Karpas-422 (cell line): ENCODE measurements at places on chromosomes 1 and 21. TPM values are rescaled to one million over a fixed set of nuclear protein-coding genes. Genes with fewer than 3 reads are reported as not detected.

- H3K4me1 ChIP-seq: peaks cover 16% of the 10 kb centered on the region
- peak; percentile 50 for DNase-seq
- H3K4me3 ChIP-seq: peak overlapping the region; percentile 86
- H3K27ac ChIP-seq: no peak overlapping the region
- no peaks in the 10 kb centered on the region for H3K27me3 ChIP-seq
These were observed 65.8 kb upstream of the PRKACB start for GRCh38 chr1:84078108-84078841.

DNA sequence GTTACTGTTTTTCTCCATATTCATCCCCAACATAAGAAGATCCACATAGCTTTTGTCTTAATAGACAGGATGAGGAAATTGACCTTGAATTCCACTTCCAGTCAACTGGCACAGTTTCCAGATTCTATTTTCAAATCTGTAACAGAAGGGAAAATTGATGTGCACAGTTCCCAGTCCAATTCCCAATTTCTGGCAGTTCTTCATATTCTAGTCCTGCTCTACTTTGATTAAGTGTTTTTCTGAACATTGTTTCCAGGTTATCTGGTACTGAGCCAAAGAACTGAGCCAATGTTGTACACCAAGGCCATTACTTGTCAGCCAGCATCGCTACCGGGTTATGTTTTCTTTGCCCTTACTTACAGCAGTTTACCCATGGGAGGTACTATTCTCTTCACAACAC lies 1755.4 kb downstream of the PLA2G4A start:
- no peak overlapping the region for H3K4me3 ChIP-seq
- H3K27me3 ChIP-seq: no peaks in the 10 kb centered on the region
- no peaks in the 10 kb centered on the region for H3K36me3 ChIP-seq
- no peak for DNase-seq

DNA sequence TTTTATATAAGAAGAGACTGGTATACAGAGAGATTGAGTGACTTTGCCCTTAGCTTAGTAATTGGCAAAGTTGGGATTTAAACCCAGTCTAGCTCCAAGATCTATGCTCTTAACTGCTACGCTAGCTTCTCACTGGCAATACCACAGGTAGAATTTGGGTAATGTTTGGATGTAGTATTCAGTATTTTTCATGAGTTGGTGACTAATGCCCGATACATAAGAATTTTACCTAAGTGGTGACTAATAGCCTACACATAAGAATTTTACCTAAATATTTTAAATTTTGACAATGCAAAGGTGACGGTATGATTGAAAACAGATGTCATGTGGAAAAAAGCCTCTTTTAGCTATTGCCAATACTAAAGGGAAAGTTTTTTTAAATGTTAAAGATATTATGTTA lies 24.3 kb downstream of the GPSM2 start:
- no peaks in the 10 kb centered on the region for H3K4me1 ChIP-seq
- no peaks in the 10 kb centered on the region for H3K36me3 ChIP-seq
- H3K4me3 ChIP-seq: no peak overlapping the region
- no peak overlapping the region for H3K27ac ChIP-seq
- no peaks in the 10 kb centered on the region for H3K27me3 ChIP-seq

DNA sequence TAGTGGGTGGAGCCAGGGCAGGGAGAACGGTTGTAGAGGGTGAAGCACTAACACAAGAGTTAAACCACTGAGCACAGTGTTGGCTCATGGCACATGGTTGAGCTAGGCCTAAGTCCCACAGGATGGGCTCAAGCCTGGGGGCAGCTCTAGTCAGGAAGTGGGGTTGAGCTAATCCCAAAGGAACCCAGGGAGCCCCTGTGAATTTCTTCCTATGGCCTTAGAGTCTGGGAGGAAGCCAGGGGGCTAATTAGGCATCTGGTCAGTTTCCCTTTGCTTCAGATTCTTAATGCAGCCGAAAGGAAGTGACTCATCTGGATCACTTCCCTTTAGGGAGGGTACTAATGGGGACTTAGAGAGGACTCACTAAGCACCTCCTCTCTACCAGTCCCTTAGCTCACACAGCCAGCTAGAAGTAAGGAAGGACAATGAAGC lies 10.1 kb downstream of the CFAP45 start:
- H3K27ac ChIP-seq: no peak overlapping the region
- H3K36me3 ChIP-seq: no peaks in the 10 kb centered on the region
- peaks cover 24% of the 10 kb centered on the region for H3K4me1 ChIP-seq
- H3K27me3 ChIP-seq: no peaks in the 10 kb centered on the region
- peak overlapping the region; percentile 5; the same call in 1 of the 2 replicates for H3K4me3 ChIP-seq

Gene WDR3
- 19.8 and 37.3 TPM in 2 replicates for total RNA-seq

- no peak overlapping the region for H3K27ac ChIP-seq
- H3K4me1 ChIP-seq: no peaks in the 10 kb centered on the region
- peak; percentile 71 for DNase-seq
- H3K36me3 ChIP-seq: no peaks in the 10 kb centered on the region
These were observed 11.6 kb downstream of the PEF1 start for GRCh38 chr1:31633117-31633516.

- H3K4me3 ChIP-seq: peak overlapping the region; percentile 87
- peaks cover 28% of the 10 kb centered on the region; the same call in 1 of the 2 replicates for H3K36me3 ChIP-seq
- no peaks in the 10 kb centered on the region for H3K27me3 ChIP-seq
- peaks cover 44% of the 10 kb centered on the region for H3K4me1 ChIP-seq
- peak overlapping the region; percentile 74 for H3K27ac ChIP-seq
These were observed 934 bp downstream of the ASPM start for GRCh38 chr1:197145446-197146024.

- no peak overlapping the region for H3K27ac ChIP-seq
- H3K4me3 ChIP-seq: no peak overlapping the region
- H3K36me3 ChIP-seq: no peaks in the 10 kb centered on the region
- no peaks in the 10 kb centered on the region for H3K27me3 ChIP-seq
- no peak for DNase-seq
These were observed 93.0 kb upstream of the DUSP10 start for GRCh38 chr1:221834698-221835513.

Gene TDRD5
- not detected in 2 replicates for total RNA-seq

DNA sequence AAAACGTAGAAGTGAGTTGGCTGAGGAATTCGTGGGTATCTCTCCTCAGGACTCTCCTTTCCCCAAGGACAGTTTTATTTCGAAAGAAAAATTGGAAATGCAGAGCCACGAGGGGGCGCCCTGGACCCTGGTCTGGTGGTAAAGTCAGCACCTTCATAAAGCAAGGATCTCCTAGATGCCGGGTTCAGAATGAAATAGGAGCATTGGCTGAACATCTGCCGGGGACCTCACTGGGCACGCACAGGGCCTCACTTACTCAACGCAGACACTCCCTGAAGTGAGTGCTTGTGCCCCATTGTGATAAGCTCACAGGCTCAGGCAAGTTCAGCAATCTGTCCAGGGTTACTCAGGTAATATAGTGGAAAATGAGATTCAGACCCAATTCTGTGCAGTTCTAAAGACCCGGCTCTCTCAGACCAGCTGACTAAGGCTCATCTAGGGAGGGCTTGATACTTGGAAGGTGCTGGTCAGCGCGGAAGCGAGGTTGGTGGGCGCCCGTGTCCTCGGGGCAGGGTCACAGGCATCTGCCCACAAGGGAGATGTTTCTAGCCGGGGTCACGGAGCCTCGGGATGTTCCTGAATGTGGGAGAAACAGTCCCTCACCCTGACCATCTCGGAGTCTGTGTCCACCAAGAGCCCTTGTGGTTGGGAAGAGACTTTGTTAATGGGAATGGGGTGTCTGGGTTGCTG lies 55.7 kb upstream of the ETV3 start:
- no peaks in the 10 kb centered on the region for H3K36me3 ChIP-seq
- H3K27ac ChIP-seq: no peak overlapping the region
- H3K4me3 ChIP-seq: no peak overlapping the region
- peak; percentile 85 for DNase-seq
- H3K27me3 ChIP-seq: no peaks in the 10 kb centered on the region

GRCh38 chr1:43671193-43671592 lies 21.2 kb downstream of the KDM4A start:
- H3K27ac ChIP-seq: no peak overlapping the region
- no peaks in the 10 kb centered on the region for H3K27me3 ChIP-seq
- H3K36me3 ChIP-seq: peaks cover 71% of the 10 kb centered on the region

- peaks cover 13% of the 10 kb centered on the region; the same call in 1 of the 2 replicates for H3K36me3 ChIP-seq
- peak; percentile 59 for DNase-seq
- H3K4me3 ChIP-seq: peak overlapping the region; percentile 99
- H3K4me1 ChIP-seq: peaks cover 44% of the 10 kb centered on the region
- H3K27me3 ChIP-seq: no peaks in the 10 kb centered on the region
These were observed 782 bp downstream of the CSDE1 start for GRCh38 chr1:114756949-114757454.

GRCh38 chr1:187237542-187237941 lies 408.8 kb downstream of the PLA2G4A start:
- no peak for DNase-seq
- no peaks in the 10 kb centered on the region for H3K4me1 ChIP-seq
- H3K27ac ChIP-seq: no peak overlapping the region
- no peaks in the 10 kb centered on the region for H3K27me3 ChIP-seq
- no peak overlapping the region for H3K4me3 ChIP-seq
- no peaks in the 10 kb centered on the region for H3K36me3 ChIP-seq

DNA sequence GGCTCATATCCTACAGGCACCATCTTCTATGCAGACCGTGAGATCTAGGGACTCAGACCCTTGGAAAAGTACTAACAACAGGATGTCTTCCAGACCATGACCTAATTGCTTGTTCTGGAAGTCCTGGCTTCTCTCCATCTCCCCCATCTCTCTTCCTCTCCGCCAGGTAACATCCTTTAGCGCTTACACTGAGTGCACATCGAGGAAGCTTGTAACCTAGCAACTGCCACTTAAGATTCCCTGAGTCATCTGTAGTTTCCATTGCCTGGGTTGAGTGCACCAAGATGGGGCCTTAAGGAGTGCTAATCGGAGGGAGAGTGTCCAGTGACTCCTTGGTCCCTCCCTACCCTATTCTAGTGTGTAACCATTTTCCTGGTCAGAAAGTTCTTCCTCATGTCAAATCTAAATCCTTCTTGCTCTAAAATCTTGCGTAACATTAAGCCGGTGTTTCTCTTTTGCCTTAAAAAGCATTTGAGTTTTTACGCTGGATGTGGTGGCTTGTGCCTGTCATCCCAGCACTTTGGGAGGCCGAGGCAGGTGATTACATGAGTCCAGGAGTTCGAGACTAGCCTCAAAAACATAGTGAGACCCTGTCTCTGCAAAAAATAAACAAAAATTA lies 9.7 kb downstream of the KLHDC8A start:
- H3K4me1 ChIP-seq: no peaks in the 10 kb centered on the region; the same call in 1 of the 2 replicates
- no peak overlapping the region for H3K27ac ChIP-seq
- no peaks in the 10 kb centered on the region for H3K27me3 ChIP-seq
- H3K36me3 ChIP-seq: no peaks in the 10 kb centered on the region
- H3K4me3 ChIP-seq: no peak overlapping the region

Gene C1orf198
- total RNA-seq: 3.0 and 3.7 TPM in 2 replicates

- no peak for DNase-seq
- H3K36me3 ChIP-seq: no peaks in the 10 kb centered on the region
- no peaks in the 10 kb centered on the region for H3K27me3 ChIP-seq
- H3K27ac ChIP-seq: no peak overlapping the region
These were observed 12.1 kb downstream of the LRRC8B start for GRCh38 chr1:89536555-89537341.

DNA sequence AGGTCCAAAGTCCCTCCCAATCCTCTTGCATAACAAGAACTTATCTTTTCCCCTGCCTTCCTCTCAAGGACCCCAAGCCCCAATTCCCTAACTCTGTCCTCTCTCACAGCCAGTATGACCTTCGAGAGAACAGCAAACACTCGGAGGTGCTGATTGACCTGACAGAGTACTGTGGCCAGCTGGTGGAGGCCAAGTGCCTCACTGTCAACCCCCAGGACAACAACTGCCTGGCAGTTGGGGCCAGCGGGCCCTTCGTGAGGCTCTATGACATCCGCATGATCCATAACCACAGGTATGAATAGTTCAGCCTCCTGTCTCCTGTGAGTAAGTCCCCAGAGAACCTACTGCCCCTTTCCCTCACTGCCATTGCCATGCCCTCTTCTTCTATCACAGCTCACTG lies 29.9 kb upstream of the TMEM222 start:
- H3K36me3 ChIP-seq: peaks cover 16% of the 10 kb centered on the region
- H3K4me1 ChIP-seq: no peaks in the 10 kb centered on the region
- no peak overlapping the region for H3K27ac ChIP-seq
- DNase-seq: no peak

DNA sequence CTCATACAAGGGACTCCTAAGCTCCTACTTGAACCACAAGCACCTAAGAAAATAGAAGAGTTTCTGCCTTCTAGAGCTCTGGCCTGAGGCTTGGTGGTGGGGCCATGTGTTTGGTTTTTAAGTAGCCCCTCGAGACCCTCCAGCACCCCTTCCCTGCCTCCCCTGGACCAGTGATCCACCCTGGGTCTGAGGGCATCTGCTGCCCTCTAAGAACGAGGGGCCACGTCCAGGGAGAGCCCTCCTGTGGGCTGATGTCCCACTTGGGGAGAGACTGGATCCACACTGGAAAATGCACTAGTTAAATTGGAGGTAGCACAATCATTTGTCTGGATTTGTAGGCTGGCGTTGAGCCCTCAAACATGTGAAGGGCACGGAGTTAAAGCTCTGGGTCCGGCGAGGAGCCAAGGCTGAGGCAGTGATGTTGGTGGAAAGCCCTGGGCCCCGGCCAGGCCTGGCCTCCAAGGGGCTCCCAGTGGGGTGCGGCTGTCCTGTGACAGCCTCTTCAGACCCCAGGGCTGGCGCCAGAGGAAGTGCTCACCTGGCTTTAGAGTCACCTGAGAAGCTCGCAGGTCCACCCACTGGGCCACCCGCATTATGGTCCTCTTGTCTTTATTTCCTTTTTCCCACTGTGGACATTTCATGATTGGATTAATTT lies 65.2 kb downstream of the SLC37A1 start:
- H3K27me3 ChIP-seq: no peaks in the 10 kb centered on the region
- no peaks in the 10 kb centered on the region for H3K4me1 ChIP-seq
- no peak for DNase-seq
- no peak overlapping the region for H3K27ac ChIP-seq

GRCh38 chr1:2233997-2234761 lies 6.1 kb downstream of the SKI start:
- H3K27ac ChIP-seq: no peak overlapping the region
- no peaks in the 10 kb centered on the region for H3K4me1 ChIP-seq
- H3K4me3 ChIP-seq: no peak overlapping the region

- no peak for DNase-seq
- H3K27me3 ChIP-seq: no peaks in the 10 kb centered on the region
- no peak overlapping the region for H3K4me3 ChIP-seq
- H3K27ac ChIP-seq: no peak overlapping the region
- peaks cover 5% of the 10 kb centered on the region; the same call in 1 of the 2 replicates for H3K4me1 ChIP-seq
These were observed 4.6 kb upstream of the KCNA2 start for GRCh38 chr1:110610696-110611286.

Gene LCE1B
- not detected in 2 replicates for total RNA-seq

DNA sequence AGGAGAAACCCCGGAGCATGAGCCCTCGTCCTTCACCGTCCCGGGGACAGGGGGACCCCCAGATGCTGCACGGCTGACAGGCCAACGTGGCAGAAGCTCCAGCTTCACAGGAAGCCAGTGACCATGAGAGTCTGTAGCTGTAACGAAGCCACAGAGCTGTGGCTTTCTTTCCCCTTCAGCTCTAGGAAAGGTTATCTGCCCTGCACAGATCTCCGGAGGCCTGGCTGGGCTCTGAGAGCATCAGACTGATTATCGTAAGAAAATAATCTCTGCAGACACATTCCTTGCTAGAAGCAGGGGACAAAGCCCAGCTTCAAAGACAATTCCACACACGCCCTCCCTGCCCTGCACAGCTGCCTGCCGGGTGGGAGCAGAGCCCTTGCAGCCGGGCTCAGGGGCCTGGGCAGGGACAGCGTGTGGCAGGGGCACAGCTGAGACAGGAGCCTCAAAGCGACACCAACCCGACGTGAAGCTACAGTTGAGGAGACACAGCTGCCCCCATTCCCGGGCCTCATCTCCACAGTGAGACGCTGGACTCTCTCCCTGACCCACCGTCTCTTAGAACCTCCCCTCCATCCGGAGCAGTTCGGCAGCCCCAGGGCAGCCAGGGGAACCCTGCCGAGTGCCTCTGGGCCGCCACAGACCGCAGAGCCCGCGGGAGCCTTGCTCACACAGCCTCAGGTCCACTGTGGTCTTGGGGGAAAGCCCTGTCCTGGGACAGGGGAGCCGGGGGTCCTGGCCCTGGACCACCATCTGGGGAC lies 30.6 kb downstream of the POFUT2 start:
- no peak overlapping the region for H3K27ac ChIP-seq
- H3K27me3 ChIP-seq: no peaks in the 10 kb centered on the region
- H3K4me1 ChIP-seq: no peaks in the 10 kb centered on the region
- no peaks in the 10 kb centered on the region for H3K36me3 ChIP-seq
